Stimulated activated CD4-positive, alpha-beta T cell treated with anti-CD3 and anti-CD28 coated beads, Interleukin-15, amount 100 ng/mL, for 1 hour (primary cell): ENCODE measurements at places on chromosomes 4 and X.

DNA sequence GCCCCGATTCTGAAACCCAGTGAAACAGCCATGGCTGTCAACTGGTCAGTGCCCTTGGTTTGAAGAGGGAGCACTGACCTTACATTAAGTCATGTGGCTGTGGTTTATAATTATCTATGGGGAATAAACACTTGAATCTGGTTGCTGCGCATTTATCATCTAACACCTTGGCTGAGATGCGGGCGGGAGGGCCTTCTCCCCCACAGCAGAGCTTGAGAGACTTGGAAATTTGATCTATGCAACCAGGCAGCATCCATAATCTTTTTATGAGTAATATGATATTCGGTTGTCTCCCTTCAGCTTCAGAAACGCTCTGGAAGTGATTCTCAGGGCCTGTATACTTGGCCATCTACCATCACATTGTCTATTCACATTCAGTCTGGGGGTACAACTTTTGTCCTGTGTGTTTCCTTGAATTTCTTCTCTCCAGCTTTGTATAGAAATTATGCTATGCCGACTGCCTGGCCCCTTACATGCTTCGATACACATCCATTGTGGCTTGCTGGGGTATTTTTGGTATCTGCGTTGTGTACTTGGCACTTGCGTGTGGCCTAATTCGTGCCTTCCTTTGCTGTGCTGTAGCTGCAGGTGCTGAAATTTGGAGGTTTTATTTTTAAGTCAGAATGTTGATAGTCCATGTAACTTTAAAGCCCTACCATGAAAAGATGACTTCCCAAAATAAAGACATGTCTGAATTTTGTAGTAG lies 321.6 kb downstream of the ARHGAP10 start:
- DNase-seq, result no peak

DNA sequence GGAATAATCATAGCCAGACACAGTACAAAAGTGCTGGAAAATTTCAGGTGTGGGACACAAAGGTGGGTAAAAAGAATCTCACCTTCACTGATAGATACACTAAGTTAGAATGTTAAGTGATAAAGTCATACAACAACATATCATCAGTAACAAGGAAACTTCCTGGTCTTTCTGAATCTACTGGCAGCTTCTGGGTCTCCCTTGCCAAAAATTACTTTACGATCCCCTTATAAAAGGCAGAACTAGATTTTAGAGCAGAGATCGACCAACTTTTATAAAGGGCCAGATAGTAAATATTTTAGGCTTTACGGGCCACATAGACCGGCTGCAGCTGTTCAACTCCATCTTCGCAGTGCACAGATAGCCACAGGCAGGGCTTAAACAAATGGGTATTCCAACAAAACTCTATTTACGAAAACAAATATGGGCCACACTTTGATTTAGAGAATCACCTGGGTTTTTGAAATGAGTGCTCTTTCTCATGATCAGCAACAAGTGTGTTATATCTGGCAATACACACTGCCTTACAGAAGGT lies 159.9 kb downstream of the AASDH start:
- no peak for DNase-seq

- no peak for DNase-seq
Observed at GRCh38 chrX:130778773-130779172, 124.2 kb downstream of the ENOX2 start.

DNA sequence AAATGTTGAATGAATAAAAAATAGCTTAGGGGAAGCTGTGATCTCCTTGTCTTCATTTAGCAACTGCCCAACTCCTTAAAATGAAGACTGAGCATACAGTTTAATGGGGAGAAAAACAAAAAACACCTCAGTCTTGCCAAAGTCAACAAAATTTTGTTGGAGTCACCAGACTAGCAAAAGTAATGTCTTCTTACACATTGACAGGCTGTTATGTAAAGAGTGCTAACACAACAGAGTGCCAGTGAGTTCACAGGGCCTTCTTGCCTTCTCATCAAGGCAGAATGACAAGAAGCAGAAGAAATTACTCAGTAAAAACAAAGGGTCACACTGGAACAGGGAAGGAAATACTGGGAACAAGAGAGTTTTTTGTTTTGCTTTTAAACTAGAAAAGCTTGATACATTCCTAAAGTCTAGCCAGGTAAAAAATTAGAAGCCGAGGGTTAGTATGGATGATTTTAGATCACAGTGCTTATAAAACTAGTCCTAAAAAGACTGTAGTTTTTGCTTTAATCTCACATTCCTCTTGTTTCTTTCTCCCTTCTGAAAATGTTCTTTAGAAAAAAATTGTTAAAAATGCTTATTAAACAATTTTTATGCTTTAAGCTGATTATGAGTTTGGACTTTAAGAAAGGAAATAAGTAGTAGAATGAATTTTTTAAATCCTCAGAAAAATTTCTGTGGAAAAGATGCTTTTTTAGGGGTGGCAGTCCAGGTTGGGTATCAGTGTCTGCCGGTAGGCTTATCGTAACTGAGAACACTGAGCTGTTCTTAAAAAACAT lies 38.7 kb upstream of the FRAS1 start:
- DNase-seq, result no peak

- no peak for DNase-seq
Observed at GRCh38 chr4:95867919-95868318, 28.0 kb downstream of the PDHA2 start.

- no peak for DNase-seq
Observed at GRCh38 chrX:54675762-54676161, 122.3 kb downstream of the ITIH6 start.

GRCh38 chr4:106594291-106594952 lies 225.8 kb upstream of the GIMD1 start:
- no peak for DNase-seq

DNA sequence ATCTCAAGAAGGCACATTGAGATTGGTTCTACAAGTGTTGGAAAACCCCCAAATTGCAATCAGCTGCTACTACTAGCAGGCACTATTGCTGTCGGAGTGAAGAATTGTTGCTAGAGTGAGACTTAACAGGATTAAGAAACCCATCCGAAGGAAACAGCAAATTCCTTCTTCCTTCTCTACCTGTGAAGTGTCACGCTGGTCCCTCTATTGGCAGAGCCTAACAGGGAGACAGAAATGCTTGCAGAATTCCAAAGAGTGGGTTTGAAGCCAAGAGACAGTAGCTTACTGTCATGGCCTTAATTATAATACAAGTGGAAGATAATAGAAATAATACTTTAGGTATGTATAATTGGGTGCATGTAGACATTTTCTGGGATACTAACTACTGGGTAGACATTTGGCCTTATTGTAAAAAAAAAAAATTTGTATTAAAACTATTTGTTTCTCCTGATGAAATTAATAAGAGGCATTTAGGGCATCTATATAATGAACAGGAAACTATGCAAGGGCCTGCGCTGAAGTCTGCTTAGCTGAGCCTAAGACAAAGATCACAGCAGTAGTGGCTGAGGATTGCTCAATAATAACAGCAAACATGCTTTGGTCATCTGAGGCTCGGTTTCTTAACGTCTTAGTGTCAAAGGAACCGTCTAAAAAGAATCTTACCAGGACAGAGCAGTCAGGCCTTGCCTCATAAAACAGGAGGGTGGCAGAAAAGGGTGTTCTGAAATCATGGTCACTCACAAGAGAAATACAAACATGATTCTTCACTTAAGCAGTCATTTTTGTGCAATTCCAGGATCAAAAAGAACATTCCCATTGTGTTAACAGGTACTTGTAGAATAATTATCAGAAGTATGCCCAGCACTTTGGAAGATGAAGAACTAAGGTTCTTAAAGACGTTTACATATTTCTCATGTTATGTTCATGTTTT lies 40.8 kb downstream of the FAM241A start:
- no peak for DNase-seq

GRCh38 chr4:179114615-179115014 lies 1672.4 kb upstream of the AGA start:
- no peak for DNase-seq

GRCh38 chr4:165393704-165394103 lies 14.9 kb downstream of the CPE start:
- DNase-seq, result no peak

DNA sequence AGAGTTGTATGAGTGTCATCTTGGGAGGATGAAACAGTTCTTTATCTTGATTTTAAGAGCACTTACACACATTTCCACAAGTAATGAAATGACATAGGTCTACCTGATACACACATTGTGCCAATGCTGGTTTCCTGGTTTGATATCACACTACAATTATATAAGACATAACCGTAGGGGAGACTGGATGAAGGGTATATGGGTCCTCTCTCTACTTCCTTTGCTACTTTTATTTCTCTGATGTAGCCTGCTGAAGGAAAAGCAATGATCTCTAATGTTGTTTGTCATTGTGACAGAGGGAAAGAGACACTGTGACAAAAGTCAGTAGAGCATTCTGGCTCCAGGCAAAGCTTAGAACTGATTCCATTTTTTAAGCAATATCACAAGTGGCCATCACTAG lies 238.0 kb downstream of the PDGFC start:
- DNase-seq, result no peak

DNA sequence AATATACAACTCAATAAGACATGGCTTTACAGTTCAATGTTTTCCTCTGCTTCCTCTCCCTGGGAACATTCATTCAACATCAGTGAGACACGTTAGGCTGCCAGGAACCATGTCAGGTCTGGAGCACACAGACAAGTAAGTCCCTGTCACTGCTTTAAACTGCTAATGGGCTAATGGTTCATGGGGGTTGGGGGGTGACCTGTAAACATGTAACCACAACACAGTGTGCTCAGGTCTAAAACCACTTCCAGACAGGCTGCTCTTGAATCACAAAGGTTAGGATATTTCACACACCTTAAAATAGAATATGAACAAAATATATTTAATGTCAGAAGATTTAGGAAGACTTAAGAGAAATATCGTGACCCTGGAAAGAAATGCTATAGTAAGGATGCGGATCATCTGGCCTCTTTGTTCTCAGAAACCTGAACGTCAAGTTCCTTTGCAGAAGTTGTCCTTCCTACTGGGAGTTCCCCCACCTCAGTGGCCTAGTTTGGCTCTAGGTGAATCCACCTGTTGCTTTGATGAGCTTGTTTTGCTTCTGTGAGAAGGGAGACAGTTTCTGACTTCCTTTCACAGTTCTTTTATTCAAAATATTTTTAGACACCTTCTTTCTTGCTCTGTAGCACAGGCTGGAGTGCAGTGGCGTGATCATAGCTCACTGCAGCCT lies 359.9 kb downstream of the UNC5C start:
- DNase-seq, result no peak

DNA sequence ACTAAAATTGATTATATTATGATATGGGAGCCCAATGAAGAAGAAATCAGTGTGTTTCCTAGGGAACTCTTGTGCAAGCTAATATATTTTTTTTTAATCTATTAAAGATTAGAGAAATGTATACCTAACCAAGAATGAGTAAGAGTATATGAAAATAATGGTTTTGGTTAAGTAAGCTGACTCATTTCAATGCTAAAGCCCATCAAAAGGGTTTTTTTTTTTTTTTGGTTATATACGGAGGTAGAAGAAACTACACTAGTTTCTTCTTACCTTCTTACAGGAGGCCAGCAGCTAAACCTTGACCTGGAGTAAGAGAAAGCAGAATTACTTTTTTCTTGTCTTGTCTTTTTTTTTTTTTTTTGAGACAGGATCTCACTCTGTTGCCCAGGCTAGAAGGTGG lies 27.5 kb downstream of the RUFY3 start:
- DNase-seq, result no peak

DNA sequence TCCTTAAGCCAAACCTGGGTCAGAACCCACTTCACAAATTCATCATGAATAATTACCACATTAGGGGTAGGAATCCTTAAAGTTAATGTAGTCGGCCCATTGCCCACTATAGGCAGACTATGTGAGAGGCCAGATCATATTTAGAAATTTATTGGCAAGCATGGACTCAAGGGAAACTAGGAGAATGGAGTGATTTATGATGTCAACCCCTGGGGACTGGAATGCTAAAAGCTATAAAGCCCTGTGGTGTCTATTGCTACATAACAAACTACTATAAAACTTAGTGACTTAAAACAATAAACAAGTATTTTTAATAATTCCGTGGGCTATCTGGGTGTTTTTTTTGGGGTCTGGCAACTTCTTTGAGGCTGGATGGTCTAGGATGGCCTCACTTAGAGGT lies 93.9 kb downstream of the PPP1R2C start:
- no peak for DNase-seq

GRCh38 chr4:26179316-26179760 lies 141.5 kb upstream of the RBPJ start:
- no peak for DNase-seq

DNA sequence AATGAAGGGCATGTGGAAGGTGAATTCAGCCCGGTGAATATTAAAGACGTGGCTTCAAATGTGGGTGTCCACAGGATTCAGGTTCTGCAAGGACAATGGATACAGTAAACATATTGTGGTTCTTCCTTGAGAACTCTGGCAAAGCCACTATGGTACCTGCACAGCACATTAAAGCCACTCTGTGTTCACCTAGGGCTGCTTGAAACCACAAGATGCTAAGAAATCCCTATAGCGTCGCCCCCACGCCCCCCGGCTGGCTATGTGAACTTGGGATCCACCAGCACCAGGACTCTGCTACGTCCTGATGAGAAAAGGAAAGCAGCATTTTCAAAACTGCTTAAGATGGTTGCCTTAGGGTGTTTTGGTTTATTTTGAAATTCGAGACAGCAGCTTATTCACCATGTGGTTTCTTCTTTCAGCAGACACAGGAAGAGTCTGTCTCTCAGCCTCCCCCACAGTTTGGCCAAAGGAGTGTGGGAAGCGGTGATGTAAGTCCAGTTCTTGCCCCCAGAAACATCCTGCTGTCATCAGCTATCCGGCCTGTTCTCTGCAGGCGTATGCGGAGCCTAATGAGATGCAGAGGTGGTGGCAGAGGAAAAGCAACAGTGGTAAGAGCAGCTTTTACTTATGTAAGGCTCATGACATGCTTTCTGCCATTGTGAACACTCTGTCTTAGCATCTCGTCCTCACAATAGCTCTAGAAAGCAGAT lies 111.5 kb downstream of the AFAP1 start:
- peak; percentile 11 for DNase-seq

DNA sequence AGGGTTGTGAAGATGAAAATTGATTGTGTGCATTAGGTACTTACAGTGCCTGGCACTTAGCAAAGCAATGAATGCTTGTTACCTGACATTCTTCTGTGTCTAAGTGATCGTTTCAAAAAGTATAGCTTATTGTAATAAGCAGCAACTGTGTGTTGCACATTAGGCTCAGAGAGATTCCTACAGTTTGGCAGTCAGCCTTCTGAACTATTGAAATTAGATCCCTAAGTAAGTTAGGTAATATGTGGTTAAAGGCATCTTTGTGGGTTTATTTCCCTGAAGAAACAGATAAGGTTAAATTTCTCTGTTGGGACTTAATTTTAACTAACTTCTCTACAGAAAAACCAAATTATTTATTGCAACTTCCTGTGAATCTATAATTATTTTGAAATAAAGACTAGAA lies 93.4 kb downstream of the REPS2 start:
- DNase-seq, result no peak

- no peak for DNase-seq
Observed at GRCh38 chrX:12919620-12920019, 13.2 kb downstream of the TLR8 start.

- DNase-seq, result no peak
Observed at GRCh38 chr4:85250852-85251251, 224.1 kb upstream of the ARHGAP24 start.

- no peak for DNase-seq
Observed at GRCh38 chr4:87209182-87209581, 11.2 kb downstream of the KLHL8 start.

- DNase-seq, result no peak
Observed at GRCh38 chr4:23337292-23337691, 552.6 kb downstream of the PPARGC1A start.

GRCh38 chr4:145589916-145590702 lies 29.1 kb upstream of the MMAA start:
- DNase-seq, result no peak
